ENCODE measurements at places on chromosomes 3 and 15.

GRCh38 chr3:37467761-37468160 is 293.4 kb upstream of the LRRFIP2 start:
- no peak for DNase-seq

DNA sequence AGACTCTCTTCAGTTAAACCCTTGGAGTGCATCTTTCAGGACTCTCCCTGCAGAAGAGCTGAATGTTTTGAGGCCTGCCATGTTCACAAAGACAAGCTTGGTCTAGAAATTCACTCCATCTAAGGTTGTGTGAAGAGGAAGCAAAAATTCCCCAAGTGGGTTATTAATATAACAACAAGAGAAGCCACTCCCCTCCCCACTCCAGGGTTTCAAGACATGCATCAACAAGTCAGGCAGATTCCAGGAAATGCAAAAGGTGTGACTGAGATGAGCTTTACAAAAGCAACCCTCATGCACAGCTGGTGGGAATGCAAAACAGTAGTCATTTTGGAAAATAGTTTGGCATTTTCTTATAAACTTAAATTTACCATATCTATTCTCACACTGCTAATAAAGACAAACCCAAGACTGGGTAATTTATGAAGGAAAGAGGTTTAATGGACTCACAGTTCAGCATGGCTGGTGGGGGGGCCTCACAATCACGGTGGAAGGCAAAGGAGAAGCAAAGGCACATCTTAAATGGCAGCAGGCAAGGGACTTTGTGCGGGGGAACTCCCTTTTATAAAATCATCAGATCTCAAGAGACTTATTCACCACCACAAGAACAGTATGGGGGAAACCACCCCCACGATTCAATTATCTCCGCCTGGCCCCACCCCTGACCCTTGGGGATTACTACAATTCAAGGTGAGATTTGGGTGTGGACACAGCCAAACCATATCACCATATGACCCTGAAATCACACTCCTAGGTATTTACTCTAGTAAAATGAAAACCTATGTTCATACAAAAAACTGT is 31.3 kb downstream of the TARS3 start:
- no peak for DNase-seq

DNA sequence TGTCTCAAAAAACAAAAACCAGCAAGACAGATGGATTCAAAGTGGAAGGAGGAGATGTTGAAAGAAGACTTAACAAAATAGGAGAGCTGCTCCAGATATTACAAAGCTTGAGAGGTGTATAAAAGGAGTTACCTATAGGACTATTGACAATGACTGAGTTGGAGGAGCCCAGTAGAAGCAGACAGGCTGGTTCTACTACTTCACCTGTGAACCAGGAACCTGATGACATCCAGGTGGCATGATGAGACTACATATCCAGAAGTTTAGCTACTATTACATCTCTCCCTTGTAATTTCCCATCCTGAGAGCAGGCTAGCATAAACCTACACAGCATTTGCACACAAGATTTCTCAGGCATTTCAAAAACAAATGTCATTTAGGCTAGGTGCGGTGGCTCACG is 49.3 kb downstream of the CPEB1 start:
- DNase-seq: no peak

- no peak for DNase-seq
These were observed 129.6 kb downstream of the OPA1 start for GRCh38 chr3:193722566-193722965.

DNA sequence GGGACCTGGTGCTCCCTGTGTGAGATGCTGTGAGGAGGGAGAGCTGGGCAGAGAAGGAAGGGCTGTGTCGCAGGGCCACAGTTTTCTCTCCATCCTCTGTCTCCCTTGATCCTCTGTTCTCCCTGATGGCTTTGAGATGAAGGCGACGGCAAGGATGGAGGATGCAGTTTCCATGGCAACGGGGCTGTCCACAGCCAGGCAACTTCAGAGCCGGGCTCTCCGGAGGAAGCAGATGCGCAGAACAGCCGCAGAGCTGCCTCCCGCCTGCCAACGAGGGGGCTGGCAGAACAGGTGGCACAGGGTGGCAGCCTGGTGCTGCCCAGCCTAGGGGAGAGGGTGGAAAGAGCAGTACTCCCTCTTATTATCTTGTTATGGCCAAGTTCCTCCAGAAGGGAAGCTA is 9.9 kb upstream of the GRM2 start:
- DNase-seq: no peak

GRCh38 chr3:31892916-31893573 is 88.0 kb downstream of the OSBPL10 start:
- DNase-seq: no peak

- DNase-seq: no peak
These were observed 81.3 kb downstream of the KCNAB1 start for GRCh38 chr3:156201411-156202405.

Measured in GM19239 (cell line).